Osteoblast (primary cell): ENCODE measurements at places on chromosomes 3 and 15. TPM values are rescaled to one million over a fixed set of nuclear protein-coding genes. Genes with fewer than 3 reads are reported as not detected.

The ROPN1 gene
- total RNA-seq: not detected in 2 replicates

- H3K4me3 ChIP-seq: peak within 1 kb of the TSS; percentile 39
- H3K4me1 ChIP-seq: peaks cover 8% of the 10 kb centered on the region
Observed at GRCh38 chr15:41513506-41514227, at the start of gene LTK. Gene LTK (minus strand): TSS chr15:41513827. CDS start chr15:41513709, 118 bp downstream.

DNA sequence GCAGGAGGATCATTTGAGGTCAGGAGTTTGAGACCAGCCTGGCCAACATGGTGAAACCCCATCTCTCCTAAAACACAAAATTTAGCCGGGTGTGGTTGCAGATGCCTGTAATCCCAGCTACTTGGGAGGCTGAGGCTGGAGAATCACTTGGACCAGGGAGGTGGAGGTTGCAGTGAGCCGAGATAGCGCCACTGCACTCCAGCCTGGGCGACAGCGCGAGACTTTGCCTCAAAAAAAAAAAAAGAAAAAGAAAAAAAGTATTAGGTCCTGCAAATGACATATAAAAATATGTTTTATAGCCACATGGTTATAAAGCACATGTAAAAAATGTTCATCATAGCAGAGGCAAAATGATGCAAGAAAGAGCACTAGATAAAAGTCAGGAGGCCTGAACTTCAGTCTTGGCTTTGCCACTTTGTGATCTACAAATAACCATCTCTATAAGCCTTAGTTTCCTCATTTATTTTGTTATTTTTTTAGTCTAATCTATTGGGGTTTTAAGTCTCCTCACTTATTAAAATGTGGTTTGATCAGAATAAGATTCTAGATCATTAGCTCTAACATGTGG, 4.9 kb downstream of the SLC12A6 start:
- no peak overlapping the region for H3K27ac ChIP-seq
- peaks cover 35% of the 10 kb centered on the region for H3K4me1 ChIP-seq
- peak; percentile 42 for DNase-seq
- H3K4me3 ChIP-seq: no peak overlapping the region
- H3K36me3 ChIP-seq: no peaks in the 10 kb centered on the region
- no peaks in the 10 kb centered on the region for H3K27me3 ChIP-seq

DNA sequence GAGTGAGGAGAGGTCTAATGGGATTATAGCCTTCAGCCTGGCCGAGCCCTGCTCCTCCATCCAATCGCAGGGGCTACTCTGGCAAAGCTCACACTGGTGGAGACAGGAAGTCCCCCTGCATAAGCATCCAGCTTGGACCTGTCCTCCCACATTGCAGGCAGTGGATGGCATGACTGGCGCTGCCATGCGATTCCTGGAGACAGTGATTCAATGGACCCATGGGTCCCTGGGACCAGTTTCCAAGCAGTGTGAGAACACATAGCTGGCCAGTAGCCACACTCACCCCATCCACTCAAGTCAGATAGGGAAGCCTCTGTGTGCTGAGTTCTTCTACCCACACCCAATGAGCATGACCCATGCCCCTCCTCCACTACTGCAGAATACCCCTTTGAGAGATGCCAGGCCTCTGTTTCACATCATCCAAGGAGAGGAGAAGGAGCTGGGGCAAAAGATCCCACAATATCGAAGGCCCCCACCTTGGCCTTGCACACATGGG, 18.1 kb upstream of the POC1A start:
- H3K27me3 ChIP-seq: no peaks in the 10 kb centered on the region
- H3K4me3 ChIP-seq: no peak overlapping the region
- H3K27ac ChIP-seq: no peak overlapping the region
- DNase-seq: peak; percentile 32
- H3K4me1 ChIP-seq: peaks cover 7% of the 10 kb centered on the region

GRCh38 chr3:2714834-2715233, 395.3 kb downstream of the IL5RA start:
- no peak for DNase-seq
- no peak overlapping the region for H3K27ac ChIP-seq
- H3K36me3 ChIP-seq: no peaks in the 10 kb centered on the region
- no peak overlapping the region for H3K4me3 ChIP-seq
- no peaks in the 10 kb centered on the region for H3K27me3 ChIP-seq
- H3K4me1 ChIP-seq: no peaks in the 10 kb centered on the region
